ENCODE measurements at places on chromosomes 5 and 9.

DNA sequence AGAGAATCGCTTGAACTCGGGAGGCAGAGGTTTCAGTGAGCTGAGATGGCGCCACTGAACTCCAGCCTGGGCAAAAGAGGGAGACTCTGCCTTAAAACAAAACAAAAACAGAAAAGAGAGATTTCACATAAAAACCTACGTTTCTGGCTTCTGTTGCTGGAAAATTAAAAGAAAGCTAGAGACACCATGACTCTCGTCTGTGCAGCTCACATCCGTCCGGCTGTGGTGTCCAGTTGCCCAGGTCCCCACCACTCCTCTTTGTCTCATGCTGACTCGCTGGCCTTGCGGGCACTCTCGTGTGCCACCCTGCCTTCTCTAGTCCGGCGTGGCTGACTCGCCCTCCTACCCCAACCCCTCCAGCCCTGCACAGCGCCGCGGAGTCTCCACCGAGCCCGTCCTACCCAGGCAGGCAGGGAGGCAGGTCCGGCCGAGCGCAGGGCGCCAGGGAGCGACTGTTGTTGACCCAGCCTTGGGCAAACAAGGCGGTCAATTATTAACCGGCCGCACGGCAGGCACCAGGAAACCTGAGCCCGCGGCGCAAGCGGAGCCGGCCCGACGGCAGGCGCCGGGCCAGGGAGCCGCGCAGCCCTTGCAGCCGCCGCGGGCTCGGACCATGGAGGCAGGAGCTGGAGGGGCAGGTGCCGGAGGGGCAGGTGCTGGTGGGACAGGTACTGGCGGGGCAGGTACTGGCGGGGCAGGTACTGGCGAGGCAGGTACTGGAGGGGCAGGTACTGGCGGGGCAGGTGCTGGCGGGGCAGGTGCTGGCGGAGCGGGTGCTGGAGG, at the start of gene PRRT1B:
PRRT1B (plus strand) TSS at position 521 of the 783 bp plus-strand sequence; CDS start at position 614, 93 bp downstream.
- DNase-seq = peak; percentile 64

DNA sequence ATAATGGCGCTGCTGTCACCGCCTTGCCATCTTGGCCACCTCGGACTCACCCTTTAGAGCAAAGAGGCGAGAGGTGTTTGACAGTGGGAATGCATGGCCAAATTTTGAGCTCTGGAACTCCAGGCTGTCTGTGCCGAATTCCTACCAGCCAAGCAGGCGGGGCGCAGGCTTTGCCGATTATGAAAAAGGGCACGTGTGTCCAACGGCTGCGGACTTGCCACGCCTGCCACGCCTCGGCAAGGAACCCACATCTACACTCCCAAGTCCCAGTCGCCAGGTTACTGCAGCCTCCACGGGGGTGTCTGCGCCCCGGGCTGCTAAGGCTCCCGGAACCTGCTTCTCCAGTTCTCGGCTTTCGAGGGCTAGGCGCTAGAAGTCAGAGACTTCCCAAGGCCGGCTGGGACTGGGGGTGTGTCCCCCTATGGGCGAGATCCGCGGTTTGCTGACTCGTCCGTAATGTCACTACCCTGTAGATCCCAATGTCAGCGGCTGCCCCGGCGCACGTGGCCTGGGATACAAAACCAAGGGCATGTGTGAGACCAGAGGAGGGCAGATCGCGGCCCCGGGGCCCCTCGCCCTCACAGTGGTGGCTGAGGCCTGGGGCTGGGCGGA, 2.8 kb downstream of the NPR3 start:
- peak; percentile 70 for DNase-seq

GRCh38 chr5:69308046-69308553, 24.5 kb downstream of the CCDC125 start:
- DNase-seq = no peak

DNA sequence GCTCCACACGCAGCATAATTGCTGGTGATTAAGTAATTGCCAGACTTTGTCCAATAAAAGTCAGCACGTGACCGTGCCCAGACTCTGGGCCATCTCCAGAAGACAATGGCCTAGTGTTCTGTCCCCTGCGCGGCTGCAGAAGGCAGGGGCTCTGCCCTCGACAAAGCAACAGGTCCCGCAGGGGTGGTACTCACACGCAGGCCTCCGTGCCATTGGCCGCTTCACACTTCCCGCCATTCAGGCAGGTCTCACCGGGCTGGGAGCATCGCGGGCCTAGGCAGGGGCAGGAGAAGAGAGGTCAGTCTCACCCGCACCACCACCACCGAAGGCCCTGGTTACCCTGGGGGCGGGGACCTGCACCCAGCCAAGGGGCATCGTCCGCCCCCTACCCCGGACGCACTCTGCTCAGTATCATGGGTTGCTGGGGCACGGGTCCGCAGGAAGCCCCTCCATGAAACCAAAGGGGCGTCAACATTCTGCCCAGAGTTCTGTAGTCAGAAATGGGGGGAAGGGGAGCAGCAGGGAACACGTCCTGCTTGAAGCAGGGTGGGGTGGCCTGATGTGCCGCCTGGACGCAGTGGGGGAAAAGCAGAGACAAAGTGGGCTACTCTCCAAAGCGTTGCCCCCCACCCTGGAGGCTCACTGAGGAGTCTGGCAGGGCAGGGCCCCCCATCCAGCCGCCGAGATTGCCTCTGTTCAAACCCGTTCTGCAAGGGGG, 1.9 kb downstream of the NOTCH1 start:
- DNase-seq = no peak

GRCh38 chr5:51381761-51382474, 1.3 kb upstream of the ISL1 start:
- peak; percentile 57 for DNase-seq

GRCh38 chr9:111389406-111389805, 59.4 kb upstream of the OR2K2 start:
- no peak for DNase-seq

DNA sequence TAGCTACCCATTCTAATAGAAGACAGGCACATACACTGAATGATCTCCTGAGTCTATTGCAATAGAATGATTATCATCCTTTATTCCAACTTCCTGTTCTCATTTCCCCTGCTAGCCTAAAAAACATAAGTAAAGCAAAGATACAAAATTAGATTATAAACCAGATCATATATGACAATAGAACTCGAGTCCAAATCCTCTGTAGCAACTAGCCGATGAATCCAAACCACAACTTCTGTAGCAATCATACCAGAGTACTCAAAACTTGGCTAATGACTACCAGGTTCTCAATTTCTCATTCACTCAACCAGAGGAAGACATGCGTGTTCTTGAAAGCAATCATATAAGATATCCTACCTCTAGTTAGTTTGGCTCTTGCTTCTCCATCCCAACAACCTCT, 622.1 kb downstream of the PSAT1 start:
- DNase-seq = no peak

DNA sequence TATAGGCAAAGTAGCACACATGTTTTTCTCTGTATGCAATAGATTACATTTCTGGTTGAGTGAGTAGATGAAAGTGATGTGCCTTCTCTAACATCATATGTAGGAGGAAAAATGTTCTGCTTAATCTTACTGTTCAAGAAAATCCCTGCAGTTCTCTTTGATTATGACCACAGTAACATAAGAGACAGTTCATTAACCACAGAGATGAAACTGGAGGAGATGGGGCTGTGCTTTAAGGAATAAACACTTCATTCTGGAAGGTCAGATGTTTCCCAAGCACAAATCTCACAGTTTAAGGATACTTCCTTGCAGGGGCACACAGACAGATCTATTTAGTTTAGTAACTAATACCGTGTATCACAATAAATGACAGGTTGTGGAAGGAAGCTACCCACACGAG, 150.2 kb downstream of the SEMA5A start:
- peak; percentile 11 for DNase-seq

GRCh38 chr9:113992994-113993393, 85.1 kb downstream of the AMBP start:
- no peak for DNase-seq

DNA sequence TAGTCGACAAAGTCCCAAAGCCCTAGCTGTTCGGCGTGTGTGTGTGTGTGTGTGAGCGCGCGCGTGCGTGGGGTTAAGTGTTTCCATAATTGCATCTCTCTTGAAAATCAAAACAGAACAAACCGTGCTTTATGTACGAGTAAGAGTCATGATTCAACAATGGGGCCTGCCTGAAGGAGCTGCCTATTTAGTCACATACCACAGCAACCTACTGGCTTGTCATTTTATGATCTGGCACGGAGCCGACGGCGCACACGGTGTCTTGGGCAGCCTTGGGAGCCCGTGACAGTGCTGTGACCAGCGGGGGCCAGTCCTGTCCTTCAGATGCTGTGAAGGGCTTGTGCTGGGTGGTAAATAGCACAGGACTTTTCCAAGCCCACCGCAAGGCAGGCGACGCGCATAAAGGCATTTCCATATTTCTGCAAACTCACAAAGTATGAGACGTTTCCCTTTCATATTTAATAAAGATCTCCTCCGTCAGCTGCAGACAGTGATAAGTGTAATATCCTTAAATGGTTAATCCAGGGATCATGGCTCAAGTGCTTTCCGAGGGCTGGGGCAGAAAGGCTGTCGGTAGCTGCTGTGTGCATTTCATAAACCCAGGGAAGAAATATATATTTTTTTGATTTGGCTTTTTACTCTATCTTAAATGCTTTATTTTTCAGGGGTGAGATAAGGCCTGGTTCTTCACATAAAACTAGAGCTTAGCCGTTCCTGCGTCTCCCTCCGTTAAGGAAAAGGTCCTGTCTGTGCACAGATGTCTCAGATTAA, 270.2 kb upstream of the IRX1 start:
- peak; percentile 59 for DNase-seq

- no peak for DNase-seq
These were observed 40.9 kb downstream of the CETN3 start for GRCh38 chr5:90368454-90369246.

GRCh38 chr9:7982907-7983306, 183.3 kb upstream of the DMAC1 start:
- no peak for DNase-seq

DNA sequence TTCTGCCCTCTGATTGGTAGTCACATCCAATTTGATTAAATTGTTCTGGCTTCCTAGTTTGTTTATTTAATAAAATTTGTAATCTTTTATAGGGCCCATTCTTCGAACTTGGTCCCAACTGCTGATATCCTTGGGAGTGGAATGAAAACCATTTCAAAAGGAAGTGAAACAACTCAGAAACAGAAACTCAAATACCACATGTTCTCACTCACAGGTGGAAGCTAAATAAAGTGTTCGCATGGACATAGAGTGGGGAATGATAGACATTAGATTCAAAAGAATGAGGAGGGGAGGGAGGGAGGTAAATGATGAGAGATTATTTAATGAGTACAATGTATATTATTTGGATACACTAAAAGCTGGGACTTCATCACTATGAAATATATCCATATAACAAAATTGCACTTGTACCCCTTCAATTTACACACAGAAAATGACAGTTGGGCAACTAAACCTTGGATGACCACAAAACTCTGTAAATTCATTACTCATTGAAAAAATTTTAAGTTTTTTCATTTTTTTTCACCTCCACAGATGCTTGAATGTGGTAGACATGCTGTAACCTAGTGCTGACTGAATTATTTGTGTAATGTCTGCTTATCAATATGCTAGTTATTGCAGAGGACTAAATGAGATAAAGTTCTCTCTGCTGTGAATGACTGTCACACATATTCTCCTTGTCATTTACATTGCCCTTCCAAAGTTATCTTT, 16.0 kb downstream of the ATP10B start:
- no peak for DNase-seq

GRCh38 chr5:125152461-125153189, 406.2 kb upstream of the ZNF608 start:
- DNase-seq = no peak

DNA sequence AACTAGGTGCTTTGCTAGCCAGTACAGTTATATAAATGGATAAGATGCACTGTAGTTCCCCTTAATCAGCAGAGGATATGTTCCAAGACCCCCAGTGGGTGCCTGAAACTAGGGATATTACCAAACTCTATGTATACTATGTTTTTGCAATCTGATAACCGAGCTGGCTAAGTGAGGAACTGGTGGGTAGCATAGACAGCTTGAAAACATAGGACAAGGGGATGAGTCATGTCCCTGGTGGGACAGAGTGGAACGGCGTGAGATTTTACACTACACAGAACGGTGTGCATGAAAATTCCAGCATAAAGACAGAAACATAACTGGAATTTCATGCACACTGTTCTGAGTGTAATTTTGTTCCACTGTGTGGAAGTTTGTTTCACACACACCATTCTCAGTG, 86.9 kb downstream of the BASP1 start:
- DNase-seq = no peak

- peak; percentile 19 for DNase-seq
These were observed 40.5 kb upstream of the LIFR start for GRCh38 chr5:38596981-38597380.
